ENCODE measurements at places on chromosomes 6 and 20.
A peak's percentile ranks its signal among the peaks of the same experiment; 100 is the strongest.

DNA sequence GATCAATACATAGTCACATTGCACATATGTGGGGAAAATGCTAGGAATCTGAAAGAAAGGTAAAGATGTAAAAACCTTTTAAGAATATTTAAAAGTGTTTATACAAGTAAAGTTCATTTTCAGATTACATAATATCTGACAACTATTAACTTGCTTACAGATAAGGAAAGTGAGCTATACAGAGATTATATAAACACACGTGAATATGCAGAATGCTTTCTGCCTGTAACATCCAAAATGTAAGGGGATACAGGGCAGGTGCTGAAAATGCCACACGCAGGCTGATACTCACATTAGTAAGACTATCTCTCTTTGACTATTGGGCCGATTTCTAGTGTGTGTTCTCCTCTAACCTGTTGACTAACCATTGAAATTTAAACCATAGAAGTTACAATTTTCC, 17.9 kb upstream of the MAP7 start:
- DNase-seq: no peak

- no peak for DNase-seq
Observed at GRCh38 chr6:49202924-49203536, 260.0 kb downstream of the MMUT start.

DNA sequence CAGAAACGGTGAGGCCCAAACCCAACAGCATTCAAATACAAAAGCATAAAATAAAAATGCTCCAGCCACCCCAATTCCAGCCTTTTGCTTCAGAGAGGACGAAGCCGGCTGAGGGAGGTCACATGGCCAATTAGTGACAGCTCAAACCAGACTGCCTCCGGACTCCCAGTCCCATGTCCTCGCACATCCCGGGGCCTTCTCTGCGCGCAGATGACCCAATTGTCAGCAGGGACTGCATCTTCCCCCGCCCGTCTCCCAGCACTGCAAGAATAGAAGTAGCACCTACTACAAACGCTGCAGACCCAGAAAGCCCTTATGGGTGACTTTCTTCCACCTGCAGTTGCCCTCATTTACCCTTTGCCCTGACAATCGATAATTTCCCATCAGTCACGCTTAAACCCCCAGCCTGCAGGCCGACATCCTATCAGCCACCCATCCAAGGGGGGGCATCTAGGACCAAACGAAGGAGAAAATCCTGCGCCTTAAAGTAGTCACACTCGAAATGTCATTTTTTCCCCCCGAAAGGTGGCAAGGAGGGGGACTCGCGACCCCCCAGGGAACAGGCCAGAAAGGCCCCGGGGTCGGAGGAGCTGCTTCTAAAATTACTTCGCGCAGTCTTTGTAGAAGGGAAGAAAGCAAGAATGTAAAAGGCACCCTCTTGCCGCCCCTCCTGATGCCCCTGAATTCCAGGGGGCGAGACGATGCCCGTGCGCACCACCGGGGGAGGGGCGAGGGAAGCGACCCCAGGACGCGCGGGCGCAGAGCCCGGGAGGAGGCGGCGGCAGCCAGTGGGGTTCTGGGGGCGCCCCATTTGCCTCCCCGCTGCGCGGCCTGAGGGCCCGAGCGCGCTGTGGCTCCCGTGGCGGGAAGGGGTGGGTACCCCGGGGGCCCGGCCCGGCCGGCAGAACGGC, 792 bp downstream of the SLC23A2 start:
- peak; percentile 58 for DNase-seq

- DNase-seq: no peak
Observed at GRCh38 chr6:31538805-31539400, 2.9 kb downstream of the DDX39B start.

DNA sequence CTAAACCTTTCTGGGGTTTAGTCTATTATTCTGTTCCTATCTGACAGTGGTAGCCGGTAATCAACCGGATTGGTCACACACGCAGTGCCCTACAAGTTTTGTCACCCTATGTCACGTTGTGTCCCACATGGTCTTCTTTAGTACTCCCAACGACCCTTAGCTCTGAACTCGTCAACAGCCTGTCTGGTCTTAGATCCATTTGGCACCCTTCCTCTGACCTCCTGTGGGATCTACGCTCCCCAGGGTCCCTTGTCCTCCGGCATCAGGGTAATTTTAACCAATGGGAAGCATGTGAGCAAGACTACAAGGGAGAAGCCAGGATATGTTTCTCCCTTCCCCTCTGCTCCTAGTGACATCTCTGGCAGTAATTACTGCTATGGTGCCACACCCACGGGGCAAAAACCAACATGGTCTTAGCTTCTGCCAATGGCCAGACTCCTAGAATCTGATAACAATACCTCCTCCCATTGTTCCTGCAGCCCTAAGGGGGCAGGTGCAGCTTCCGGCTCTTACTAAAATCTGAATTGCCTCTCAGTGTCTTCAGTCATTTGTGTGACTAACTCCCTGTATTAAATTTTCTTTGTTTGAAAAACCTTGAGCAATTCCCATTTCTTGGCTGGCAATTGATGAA, 56.6 kb downstream of the MAFB start:
- no peak for DNase-seq

- DNase-seq: no peak
Observed at GRCh38 chr6:31888276-31889258, 8.9 kb downstream of the EHMT2 start.

DNA sequence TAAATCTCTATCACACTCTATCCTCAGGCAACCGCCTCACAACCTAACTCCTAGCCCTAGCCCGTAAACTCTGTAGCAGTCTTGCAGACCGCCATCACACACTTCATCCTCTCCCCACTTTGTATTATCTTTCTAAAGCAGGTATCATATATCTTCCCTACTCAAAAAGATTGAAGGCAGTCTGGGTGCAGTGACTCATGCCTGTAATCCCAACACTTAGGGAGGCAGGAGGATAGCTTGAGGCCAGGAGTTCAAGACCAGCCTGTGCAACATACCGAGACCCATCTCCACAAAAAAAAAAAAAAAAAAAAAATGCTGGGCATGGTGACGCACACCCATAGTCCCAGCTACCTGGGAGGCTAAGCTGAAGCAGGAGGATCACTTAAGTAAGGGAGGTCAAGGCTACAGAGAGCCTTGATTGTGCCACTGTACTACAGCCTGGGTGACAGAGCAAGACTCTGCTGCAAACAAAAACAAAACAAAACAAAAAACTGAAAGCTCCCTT, 22.9 kb downstream of the RANBP9 start:
- DNase-seq: peak; percentile 47

DNA sequence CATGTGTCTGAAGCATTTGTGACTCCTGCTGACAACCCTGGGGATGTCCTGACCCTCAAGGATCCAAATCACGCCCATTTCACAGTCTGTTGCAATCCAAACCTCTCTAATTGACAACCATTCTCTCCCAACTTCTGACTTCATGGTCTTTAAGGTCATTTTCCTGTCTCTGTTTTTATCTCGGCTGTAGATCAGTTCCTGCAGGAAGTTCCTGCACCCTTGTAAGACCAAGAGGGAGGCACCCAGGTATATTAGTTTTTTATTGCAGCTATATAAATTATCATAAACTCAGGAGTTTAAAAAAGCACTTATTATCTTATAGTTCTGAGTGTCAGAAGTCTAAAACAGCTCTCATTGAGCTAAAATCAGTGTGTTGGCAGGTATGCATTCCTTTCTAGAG, 166.8 kb downstream of the BTBD3 start:
- no peak for DNase-seq

- DNase-seq: peak; percentile 86
Observed at GRCh38 chr6:52595000-52595795, 18.3 kb upstream of the TRAM2 start.

Data from NCI-H524 (cell line).